ENCODE measurements at places on chromosomes 2 and 18.

DNA sequence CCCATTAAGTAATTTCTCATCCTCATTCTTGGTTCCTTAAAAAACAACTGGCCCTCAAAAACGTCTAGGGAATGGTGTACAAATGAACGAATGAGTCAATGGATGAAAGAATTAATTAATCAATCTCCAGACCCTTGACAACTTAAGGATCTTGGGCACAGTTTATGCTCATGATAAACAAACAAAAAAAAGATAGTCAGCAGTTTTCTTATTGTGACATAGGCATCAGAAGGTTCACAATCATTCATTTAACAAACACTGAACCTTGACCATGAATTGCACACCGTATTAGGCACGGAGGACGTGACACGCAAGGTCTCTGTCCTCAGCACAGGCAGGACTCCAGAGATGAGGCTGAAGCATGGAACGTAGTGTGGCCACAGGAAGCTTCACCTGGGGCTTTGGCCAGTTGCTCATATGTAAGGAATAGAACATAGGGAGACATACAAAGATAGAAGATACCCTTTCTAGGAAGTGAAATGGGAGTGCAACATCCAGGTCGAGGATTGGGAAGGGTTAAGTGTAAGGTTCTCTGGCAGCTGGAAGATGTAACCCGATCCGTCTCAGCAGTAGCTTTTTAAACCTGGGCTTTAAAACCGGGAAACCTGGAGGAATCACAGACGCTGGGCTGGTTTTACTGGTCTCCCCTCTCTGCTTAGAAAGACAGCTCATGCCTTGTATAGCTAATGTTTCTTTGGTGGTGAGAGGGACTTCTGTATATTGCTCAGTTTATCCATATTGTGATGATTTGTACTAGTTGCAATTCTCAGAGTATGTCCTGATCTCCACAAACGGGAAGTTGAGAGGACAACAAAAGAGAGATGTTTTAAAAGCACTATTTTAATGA is 8.9 kb upstream of the LTBP1 start:
- no peak for DNase-seq

GRCh38 chr2:2830576-2830975 is 499.5 kb upstream of the MYT1L start:
- DNase-seq, result no peak

DNA sequence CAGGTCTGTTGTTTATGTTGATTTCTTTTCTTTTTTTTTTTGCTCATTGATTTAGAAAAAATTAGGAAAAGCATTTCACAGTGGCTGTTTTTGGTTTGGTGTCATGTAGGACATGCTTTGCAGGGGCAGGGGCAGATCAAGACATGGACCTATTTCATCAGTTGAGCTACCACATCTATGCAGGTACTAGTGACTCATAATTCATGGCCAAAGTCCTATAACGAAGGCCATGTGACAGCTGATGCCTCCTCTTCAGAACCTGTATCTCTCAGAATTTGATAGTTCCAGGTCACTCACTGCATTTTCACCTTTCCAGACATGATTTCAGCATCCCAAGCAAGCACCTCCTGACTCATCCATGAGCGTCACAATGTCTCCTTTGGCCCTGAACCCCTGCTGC is 195.8 kb downstream of the ALK start:
- no peak for DNase-seq

GRCh38 chr18:41873730-41874129 is 81.3 kb upstream of the PIK3C3 start:
- DNase-seq, result no peak

DNA sequence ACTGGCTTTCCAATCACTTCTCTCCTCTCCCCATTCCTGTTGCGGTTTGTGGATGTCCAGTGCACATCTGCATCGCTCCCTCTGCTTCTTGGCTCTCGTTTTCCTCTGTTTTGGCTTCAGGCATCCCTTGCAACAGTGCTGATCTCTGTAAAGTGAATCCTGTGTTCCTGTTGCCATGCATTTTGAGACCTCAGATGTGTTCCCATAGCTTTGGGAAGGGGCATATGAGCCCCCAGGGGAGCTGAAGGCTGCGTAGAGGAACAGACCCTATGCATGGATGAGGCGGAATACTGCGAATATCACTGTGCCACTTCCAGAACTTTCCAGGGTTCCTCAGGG is 168.4 kb upstream of the HAAO start:
- no peak for DNase-seq

DNA sequence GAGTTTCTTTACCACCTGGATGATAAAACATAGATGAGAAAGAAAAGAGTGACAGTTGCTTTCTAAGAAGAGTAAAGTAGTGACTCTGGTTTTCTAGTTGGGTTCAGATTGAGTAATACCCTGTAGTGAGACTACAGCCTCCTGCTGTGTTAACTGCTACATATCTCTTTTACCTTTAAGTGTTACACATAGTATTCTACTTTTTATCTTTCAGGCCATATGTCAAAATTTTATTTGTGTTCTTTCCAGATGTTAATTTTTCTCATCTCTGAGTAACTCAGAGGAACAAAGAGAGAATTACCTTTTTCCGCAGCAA is 348.2 kb downstream of the CTNNA2 start:
- no peak for DNase-seq

DNA sequence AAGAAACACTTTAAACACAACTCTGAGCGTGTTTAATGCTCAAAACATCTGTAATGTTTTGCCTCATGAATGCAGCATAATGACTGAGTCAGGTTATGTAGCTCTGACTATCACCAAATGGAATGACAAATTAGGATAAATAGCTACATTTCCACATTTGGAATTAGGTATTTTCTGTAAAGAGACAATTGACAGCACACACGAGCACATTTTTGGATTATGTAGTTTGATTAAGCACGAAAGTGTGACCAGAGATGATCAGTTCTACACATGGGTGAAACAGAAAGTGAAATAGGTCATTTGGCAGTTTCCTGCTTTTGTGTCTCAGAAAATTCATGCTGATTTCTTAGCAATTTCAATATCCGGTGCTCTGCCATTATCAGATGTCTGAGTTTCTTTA is 29.0 kb downstream of the LPIN1 start:
- no peak for DNase-seq

Measured in activated T-cell treated with anti-CD3 and anti-CD28 coated beads, Interleukin-2, amount 50 U/mL, for 24 hours (primary cell).